AG04450 (cell line): ENCODE measurements at places on chromosomes 7 and 10. TPM values are rescaled to one million over a fixed set of nuclear protein-coding genes. Genes with fewer than 3 reads are reported as not detected.

MYL10 gene
- not detected in 2 replicates for polyA plus RNA-seq

CPA1 gene
- polyA plus RNA-seq, result 0.07 and 0.09 TPM in 2 replicates

NEUROG3 gene
- polyA plus RNA-seq, result not detected in 2 replicates

NYAP1 gene
- 0.35 and 0.38 TPM in 2 replicates for polyA plus RNA-seq

LRRC72 gene
- not detected in 2 replicates for polyA plus RNA-seq

MAGI2 gene
- polyA plus RNA-seq, result 2.3 and 3.1 TPM in 2 replicates

ATG9B gene
- 0.02 and 0.06 TPM in 2 replicates for polyA plus RNA-seq

HOXA4 gene
- polyA plus RNA-seq, result 5.4 and 5.8 TPM in 2 replicates

GRCh38 chr10:35720366-35720765 lies 78.3 kb upstream of the FZD8 start:
- DNase-seq, result no peak

- DNase-seq, result no peak
Measured at GRCh38 chr10:60203993-60204618, 185.6 kb downstream of the ANK3 start.

GRCh38 chr10:10437886-10438285 lies 579.8 kb upstream of the CELF2 start:
- no peak for DNase-seq

DNA sequence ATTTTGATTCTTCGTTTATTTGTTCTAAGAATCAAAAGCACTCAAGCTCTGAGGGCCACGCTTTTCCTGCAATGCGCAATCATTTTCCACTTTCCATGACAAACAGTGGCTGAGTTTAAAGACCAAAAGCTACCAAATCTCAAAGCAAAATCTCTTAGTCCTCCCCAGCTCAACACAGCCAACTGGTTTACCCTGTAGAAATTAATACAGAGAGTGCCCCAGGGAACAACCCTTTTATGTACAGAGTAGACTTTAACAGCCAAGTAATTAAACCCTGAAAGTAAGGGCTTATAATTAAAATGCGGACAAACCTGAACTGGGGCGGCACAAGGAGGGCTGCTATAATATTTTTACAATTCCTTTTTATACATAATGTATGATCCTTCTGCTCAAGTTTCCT lies 53.2 kb downstream of the FAM53B start:
- no peak for DNase-seq

DNA sequence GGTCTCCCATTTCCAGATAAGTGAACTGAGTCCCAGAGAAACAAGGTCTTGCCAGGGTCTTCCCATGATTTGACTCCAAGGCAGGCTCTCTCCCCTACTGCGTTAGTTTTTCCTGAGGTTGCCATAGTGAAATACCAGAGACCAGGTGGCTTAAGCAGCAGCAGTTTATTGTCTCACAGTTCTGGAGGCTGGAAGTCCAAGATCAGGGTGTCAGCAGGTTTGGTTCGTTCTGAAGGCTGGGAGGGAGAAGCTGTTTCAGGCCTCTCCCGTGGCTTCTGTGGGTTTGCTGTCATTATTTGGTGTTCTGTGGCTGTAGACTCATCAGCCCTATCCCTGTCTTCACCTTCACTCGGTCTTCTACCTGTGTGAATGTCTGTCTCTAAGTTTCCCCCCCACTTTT lies 129.9 kb downstream of the GRK5 start:
- no peak for DNase-seq

- no peak for DNase-seq
Measured at GRCh38 chr10:74083304-74083703, 67.3 kb downstream of the AP3M1 start.

- DNase-seq, result no peak
Measured at GRCh38 chr10:96720422-96721206, at the start of gene PIK3AP1. Gene PIK3AP1, minus strand, starts transcription at chr10:96720514. Its CDS starts 120 bp downstream, at chr10:96720394.

- DNase-seq, result no peak
Measured at GRCh38 chr7:52413051-52413450, 622.4 kb upstream of the POM121L12 start.

GRCh38 chr10:60921633-60922032 lies 22.4 kb downstream of the RHOBTB1 start:
- no peak for DNase-seq

GRCh38 chr7:127928852-127929251 lies 102.4 kb downstream of the LRRC4 start:
- no peak for DNase-seq

GRCh38 chr10:104104926-104105325 lies 17.0 kb upstream of the SFR1 start:
- DNase-seq, result no peak
